ENCODE measurements at places on chromosomes 5 and 9.
A peak's percentile ranks its signal among the peaks of the same experiment; 100 is the strongest.

GRCh38 chr5:58299256-58299655 lies 160.6 kb downstream of the PLK2 start:
- DNase-seq = no peak

DNA sequence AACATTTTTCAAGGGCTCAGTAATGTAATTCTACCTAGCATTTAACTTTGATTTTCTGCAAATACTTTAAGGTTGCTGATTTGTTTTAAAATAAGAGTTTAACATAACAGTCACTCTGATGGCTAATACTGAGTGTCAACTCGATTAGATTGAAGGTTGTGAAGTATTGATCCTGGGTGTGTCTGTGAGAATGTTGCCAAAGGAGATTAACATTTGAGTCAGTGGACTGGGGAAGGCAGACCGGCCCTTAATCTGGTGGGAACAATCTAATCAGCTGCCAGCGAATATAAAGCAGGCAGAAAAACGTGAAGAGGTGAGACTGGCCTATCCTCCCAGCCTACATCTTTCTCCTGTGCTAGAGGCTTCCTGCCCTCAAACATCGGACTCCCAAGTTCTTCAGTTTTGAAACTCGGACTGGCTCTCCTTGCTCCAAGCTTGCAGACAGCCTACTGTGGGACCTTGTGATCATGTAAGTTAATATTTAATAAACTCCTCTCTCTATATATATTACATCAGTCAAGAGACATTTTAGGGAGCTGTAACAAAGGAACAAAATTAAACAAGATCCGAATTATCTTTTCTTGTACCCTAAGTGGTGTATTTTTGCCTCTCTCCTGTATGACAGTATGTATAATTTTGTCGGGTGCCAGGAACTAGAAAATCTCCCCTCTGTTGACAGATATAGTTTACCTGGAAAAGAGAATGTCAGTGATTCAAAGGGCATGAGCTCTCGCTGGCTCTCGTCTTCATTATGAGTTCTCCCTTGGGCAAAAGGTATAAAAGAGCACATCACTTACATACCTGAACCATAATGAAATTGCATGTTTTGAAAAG lies 576.1 kb downstream of the LRRC70 start:
- no peak for DNase-seq

DNA sequence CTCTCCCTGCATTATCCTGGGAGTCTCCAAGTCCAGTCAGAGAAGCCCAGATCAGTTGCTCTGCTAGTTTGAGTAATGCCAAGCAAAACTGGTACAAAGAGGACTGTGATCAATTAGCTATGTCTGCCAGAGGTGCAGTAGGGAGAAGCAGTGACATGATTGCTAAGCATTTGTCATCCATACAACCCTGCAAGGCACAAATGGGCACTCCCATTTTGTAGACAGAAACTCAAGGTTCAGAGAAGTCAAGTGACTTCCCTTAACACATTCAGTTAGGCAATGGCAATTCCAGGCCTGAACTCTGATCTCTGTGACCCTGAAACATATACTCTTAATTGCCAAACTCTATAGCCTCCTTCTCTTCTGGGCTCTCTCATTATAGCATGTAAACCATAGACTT lies 34.0 kb downstream of the NDST1 start:
- no peak for DNase-seq

DNA sequence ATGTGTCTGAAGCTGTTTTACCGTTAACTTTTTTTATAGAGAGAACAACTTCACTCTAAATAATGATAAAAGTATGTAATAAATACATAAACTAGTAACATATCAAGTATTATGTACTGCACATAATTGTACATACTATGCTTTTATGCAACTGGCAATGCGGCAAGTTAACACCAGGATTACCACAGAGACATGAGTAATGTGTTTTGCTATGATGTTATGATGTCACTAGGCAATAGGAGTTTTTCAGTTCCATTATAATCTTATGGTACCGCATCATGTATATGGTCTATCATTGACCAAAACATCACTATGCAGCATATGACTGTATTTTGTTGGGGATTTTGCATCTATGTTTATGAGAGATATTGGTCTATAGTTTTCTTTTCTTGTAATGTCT lies 326.4 kb upstream of the TARS1 start:
- DNase-seq = no peak

- DNase-seq = no peak
Measured at GRCh38 chr5:142316681-142317080, 8.1 kb downstream of the SPRY4 start.

DNA sequence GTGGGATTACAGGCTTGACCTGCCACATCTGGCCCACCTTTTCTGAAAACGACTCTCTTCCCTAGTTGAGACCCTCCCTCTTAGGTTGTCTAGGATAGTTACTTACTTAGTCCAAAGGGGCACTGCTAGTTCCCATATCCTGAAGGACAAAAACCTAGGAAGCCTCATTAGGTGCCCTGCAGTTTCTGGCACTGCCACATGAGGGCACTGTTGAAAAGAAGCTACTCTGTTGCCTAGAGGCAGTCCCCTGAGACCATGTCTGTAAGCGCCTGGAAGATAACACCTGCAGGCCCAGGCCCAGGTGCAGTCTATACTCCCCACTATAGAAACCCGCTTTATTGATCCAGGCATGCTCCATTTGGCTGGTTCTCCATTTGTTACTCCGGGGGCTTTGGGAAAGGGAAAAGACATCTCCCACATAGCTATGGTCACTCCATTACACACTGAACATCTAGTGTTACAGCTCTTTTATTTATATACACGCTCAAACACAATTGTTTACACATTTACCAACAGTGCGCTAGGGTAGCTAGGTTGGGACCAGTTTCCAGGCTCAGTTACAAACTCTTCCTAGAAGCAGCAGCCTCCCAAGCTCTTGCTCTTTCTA lies 73.4 kb upstream of the PPARGC1B start:
- no peak for DNase-seq

DNA sequence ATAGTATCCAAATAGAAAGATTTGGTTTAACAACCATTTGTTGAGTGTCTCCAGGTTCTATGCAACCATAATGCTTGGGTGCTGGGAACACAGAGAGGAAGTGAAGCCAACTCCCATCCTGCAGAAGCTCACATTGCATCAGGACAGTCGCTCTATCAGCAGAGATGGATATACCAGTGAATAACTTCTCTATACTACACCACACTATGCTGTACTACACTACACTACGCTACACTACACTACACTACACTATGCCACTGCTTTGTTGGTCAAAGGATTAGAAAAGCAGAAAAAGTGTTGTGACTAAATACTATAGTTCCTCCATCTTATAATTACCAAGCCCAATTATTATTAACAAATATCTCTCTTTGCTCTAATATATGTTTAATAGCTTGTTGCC lies 89.2 kb upstream of the PRRC1 start:
- DNase-seq = no peak

DNA sequence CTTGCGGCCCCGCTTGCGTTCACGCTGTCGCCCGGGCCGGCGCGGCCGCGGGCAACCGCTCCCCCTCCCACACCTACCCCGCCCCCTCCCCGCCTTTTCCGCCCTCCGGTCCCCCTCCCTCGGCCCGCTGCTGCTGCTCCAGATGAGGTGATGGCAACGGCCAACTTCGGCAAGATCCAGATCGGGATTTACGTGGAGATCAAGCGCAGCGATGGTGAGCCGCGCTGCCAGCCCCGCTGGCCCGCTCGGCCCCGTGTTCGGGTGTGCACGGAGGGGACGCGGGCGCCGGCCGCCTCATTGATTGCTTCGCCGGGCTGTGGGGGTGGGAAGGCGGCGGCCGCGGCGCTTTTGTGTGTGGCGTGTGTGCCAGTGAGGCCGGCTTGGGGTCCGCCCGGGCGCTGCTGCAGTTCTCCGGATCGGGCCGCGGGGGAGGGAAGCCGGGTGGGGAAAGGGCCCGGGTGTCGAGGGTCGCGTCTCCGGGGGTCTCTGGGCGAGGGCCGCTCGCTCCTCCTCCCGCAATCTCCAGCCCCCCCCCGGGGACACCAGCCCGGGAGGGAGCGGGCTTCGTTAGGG lies 403 bp downstream of the KIF2A start:
- peak; percentile 97 for DNase-seq

DNA sequence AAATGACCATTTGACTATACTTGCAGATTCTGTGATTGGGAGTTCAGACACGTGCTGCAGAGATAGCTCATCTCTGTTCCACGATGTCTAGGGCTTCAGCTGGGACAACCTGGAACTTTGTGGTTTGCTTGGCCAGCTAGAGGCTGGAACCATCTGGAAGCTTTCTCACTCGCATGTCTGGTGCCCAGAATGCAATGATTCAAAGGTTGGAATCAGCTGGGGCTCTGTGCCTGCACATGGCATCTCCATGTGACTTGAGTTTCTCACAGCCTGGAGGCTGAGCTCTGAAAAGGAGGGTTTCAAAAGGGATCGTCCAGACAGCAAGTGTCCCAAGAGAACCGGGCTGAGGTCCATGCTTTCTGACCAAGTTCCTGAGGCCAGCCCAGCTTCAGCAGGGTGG lies 465.2 kb downstream of the GADD45G start:
- DNase-seq = no peak

DNA sequence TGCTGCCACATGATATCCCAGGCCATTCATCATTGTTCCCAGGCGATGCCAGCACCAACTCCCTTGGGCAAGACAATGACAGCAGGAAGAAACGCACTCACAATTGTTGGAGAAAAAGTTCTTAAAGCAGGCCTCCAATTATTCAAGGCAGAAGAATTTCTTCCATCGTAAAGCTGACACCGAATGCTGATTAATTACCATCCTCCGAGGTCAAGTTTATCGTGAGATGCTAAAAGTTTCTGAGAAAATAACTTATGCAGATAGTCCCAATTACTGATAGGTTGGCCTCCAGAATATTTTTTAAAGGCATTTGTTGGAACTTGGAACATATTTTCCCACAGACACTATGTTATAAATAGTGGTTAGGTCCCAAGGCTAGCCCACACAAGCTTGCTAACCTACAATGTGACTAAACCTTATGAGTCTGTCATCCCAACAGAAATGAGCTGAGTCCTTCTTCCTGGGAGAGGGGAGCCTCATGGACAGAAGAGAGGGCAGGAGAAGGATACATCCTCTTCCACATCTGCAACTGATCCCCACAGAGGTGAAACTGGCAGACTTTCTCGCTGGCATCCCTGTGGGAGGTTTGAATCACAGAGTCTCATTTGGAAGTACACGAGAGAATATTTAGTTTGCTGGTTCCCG lies 202.4 kb upstream of the TBC1D2 start:
- peak; percentile 36 for DNase-seq

- DNase-seq = no peak
Measured at GRCh38 chr5:170028124-170028523, 47.8 kb upstream of the INSYN2B start.

DNA sequence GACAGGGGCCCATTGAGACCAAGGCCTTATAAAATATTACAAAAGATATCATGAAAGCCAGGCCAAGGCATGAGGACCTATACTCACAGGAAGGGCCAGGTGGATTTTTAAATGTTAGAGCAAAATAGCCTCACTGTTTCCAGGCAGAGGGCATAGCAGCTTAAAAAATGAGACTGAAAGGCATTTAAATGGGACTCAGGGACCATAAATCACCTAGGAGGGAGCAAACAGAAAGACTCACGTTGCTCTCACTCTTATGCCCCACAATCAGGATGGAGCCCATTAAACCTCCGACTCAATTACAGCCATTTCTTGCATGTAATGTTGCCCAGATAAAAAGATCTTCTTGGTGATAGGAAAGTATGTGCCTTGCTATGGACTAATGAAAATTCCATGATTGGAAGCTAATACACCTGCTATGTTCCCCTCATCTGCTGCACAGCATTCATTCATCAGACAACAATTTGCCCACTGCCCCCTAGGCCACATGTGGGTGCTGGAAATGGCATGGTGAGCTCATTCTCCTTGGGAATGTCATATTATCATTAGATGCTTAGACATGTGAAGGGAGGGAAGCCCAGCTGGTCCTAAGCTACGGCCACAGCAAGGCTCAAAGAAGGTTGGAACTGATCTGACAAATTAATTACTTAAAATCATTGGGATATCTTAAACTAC lies 128.6 kb upstream of the GRIA1 start:
- DNase-seq = no peak

GRCh38 chr9:84652496-84653120 lies 16.9 kb upstream of the NTRK2 start:
- DNase-seq = peak; percentile 22

- peak; percentile 40 for DNase-seq
Measured at GRCh38 chr5:100904259-100904861, 1.3 kb upstream of the ST8SIA4 start.

GRCh38 chr5:10593531-10594181 lies 29.8 kb downstream of the ANKRD33B start:
- no peak for DNase-seq

DNA sequence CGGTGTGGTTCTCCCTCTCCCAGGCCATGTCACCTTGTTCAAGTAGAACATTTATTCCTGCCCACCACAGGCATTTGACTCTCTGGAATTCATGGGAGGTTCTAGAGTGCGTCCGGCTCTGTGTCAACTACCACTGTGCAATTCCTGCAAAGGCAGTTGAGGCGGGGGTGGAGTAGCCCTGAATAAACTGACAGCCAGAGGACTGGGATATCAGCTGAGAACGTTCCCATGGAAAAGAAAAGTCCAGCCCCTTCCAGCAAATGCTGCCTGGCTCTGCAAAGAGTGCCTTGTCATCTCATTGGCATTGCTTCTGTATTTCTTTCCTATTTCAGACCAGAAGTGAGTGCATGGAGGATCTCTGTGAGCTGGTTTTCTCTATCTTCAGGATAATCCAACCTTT lies 18.9 kb upstream of the MEGF9 start:
- no peak for DNase-seq
